ENCODE measurements at places on chromosomes 7 and 10. TPM values are rescaled to one million over a fixed set of nuclear protein-coding genes. Genes with fewer than 3 reads are reported as not detected.

Gene NME8
- total RNA-seq: not detected

Gene ZDHHC6
- 37.6 TPM for total RNA-seq

Gene AS3MT
- 6.4 TPM for total RNA-seq

Gene TMEM236
- not detected for total RNA-seq

Gene ADAM22
- total RNA-seq: 0.21 TPM

Gene ANKRD16
- 5.7 TPM for total RNA-seq

Gene DNAH11
- not detected for total RNA-seq

Gene TPST1
- 28.2 TPM for total RNA-seq

Gene GPRIN2
- 0.58 TPM for total RNA-seq

Gene GCK
- total RNA-seq: 0.58 TPM

Gene PLPP4
- 0.31 TPM for total RNA-seq

Gene SPACDR
- total RNA-seq: 0.28 TPM

Gene CALML3
- total RNA-seq: 4.7 TPM

Gene SUN3
- not detected for total RNA-seq

Gene MUC12
- 0.21 TPM for total RNA-seq

Gene NT5C3A
- 26.7 TPM for total RNA-seq

Gene OR9A2
- total RNA-seq: not detected
